ENCODE measurements at places on chromosomes 4 and X.

DNA sequence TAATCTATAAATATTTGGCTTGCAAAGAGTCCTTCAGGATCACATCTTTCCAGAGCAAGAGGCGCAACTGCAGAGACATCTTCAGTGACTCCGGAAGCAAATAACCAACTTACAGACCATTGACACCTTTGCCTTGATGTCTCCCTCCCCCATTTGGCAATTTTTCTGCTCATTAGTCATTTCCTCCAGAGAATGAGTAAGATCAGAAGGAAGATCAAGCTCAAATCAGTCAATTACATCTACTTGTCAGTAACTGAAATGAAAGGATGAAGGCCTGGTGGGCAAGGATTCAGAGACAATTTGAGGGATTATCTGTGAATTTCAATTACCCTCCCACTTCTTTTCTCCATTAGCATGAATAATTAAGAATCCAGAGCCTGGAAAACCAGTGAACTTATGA lies 665.6 kb upstream of the CPEB2 start:
- no peak for DNase-seq

- peak; percentile 19 for DNase-seq
These were observed 8.0 kb downstream of the REELD1 start for GRCh38 chr4:146222313-146222712.

- no peak for DNase-seq
These were observed 14.7 kb upstream of the C1QTNF7 start for GRCh38 chr4:15413010-15413622.

GRCh38 chr4:137238456-137239162 lies 293.7 kb downstream of the PCDH18 start:
- DNase-seq: no peak

- no peak for DNase-seq
These were observed 53.9 kb downstream of the IRF2 start for GRCh38 chr4:184420402-184420801.

DNA sequence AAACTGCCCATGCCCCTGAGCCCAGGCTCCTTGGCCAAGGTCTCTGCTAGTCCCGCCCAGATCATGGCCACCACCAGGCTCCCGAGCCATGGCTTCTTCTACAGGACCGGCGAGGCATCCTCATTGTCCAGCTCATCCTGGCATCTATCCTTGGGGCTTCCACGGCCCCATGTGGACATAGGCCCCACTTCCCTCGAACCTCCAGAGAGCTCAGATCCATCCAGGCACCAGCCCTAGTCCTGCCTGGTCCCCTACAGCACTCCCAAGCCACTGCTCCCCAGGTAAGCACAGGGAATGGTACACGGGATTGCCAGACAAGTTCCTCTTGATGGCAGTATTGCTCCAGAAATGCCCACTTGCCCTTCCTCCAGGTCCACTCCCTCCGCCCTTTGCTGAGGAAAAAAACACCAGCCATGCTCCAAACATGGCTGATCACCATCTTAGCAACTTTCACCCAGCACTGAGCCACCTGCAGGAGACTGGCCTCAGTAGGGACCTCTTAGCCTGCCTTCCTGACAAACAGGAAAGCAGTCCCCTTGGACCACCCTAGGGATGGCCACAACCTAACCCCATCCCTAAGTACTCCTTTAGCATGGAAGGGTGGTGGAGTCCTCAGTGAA lies 272.1 kb upstream of the AGTR2 start:
- no peak for DNase-seq
